CD8-positive, alpha-beta T cell (primary cell): ENCODE measurements at places on chromosomes 4 and X. TPM values are rescaled to one million over a fixed set of nuclear protein-coding genes. Genes with fewer than 3 reads are reported as not detected.

DNA sequence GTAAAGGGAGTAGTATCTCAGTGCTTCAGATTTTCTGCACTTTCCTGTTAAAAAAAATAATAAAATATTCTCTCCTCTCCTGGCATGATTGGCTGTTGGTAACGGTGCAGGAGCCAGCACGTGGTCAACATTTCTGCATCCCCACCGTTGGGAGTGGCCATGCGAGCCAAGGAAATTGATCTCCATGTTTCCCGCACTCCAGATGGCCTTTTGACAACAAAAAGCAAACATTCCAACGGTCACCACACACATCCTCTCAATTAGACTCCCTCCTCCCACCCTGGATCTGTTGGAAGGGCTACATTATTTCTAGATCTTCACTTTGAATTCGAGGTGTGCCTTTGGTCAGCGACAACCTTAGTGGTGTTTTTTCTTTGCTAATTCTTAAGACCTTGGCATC is 45.0 kb downstream of the STK32B start:
- DNase-seq, result no peak

DNA sequence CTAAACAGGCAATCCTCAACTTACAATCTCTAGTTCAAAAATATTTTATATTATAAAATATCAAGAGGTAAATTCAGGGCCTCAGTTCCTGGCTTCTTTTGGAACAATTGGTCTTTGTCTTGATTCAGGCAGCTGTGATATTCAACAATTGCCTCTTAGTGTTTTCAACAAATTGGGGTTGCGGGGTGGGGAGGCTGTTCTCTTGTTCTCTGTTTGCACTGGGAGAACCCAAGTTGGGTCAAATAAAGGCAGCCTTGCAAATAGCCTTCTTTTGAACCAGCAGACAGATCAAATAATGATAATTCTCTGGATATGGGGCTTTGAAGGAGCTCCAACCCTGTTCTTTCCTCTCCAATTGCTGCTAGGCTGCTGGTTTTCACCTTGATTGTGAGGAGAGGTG is 142.5 kb downstream of the COL4A5 start:
- DNase-seq, result no peak

The KCNE5 gene
- total RNA-seq, result not detected

The SYTL4 gene
- not detected for total RNA-seq

The NOX1 gene
- total RNA-seq, result not detected

The SGMS2 gene
- not detected for total RNA-seq

The POF1B gene
- not detected for total RNA-seq
